CD4-positive, alpha-beta memory T cell (primary cell): ENCODE measurements at places on chromosomes 6 and 20.

- DNase-seq: no peak
Measured at GRCh38 chr6:144777249-144777648, 492.1 kb downstream of the UTRN start.

- no peak for DNase-seq
Measured at GRCh38 chr20:53934421-53935343, 135.7 kb downstream of the BCAS1 start.

DNA sequence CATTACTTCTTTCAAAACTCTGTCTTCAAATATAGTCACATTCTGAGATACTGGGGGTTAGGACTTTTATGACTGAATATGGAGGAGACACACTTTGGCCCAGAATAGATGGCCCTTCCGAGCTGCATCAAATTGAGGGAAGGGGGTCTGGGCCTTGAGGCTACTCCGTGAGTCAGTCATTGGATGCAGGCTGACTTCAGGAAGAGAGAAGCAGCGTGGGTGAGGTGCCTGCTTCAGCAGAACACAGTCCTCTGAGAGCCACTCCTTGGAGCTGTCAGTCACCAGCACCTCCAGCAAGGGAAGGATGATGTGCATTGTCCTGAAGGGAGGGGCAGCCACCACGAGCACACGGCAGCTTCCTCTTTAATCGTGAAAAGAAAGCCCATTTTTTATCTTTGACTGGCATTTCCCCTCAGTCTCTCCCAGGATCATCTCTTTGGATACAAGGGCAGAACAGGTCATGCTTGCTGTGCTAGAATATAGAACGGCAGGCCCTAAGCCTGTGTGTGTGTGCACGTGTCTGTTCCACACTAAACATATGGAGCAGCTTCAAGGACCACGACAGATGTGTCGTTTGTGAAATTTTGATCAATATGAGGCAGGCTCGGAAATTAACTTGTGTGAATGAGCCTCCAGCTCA lies 721.6 kb downstream of the KIF16B start:
- DNase-seq: no peak

GRCh38 chr6:11682561-11682975 lies 96.0 kb downstream of the ADTRP start:
- no peak for DNase-seq

DNA sequence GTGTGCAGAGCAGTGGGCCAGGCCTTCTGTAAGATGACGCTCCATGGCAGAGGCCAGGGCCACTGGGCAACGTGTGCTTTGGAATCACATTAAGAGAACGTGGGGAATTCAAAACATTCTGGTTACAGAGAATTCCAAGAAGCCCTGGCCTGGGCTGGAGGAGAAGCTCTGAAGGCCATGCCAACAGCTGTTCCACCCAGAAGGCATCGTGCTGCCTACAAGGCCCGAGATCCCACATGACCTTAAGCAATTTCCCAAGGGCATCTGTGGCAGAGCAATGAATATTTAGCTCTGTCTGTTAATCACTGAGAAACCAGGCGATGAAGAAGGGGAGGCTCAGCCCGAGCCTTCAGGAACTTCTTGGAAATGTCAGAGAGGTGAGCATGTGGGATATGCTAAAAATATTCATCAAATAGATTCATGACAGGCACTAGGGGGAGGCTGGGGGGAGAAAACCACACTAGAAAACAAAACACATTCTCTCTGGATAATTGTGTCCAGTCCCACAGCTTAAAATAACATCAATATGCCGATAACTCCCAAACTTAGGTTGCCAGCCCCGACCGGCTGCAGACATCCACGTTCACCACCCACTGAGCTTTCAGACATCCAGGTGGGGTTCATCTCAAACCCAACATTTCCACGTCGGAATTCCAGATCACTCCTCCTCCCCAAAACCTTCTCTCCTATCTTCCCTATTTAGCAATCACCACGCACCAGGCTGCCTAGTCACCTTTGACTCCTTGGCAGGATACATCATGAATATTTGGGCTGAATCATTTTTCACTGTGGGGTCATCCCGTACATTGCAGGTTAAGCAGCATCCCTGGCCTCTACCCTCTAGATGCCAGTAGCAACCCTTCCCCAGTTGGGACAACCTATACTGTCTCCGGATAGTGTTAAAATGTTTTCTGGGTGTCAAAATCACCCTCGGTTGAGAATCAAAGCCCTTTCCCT lies 6.6 kb downstream of the SULF2 start:
- no peak for DNase-seq

DNA sequence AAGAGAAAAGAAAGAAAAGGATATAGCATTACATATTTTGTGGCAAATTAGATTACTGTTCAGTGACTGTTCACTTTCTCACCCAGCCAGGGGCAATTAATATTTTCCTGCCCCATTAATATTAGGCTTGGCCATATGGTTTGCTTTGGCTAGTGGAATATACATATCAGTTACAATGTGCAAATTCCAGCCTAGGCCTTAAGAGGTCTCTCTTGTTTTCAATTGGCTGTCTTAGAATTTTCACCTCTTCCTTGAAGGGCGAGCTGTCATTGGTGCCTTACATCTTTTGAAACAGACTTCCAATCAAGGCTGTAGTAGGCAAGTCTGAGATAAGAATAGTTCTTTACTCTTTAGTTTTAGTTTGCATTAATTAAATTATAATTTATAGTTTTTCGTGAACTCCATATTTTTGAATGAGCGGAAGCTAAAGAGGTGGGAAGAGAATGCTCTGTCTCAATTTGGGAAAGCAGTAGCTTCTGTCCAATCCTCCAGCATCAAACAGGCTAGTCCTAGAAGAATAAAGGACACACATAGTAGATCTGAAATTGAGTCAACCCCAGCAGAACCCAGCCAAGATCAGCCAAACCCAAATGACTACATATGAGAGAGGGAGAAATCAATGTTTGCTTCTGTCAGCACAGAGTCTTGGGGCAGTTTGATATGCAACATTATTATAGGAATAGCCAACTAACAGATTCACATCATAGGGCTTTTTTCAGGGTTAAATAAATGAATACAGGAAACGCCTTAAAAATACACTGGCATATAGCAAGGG lies 6.3 kb upstream of the CSNK2A1 start:
- DNase-seq: no peak

DNA sequence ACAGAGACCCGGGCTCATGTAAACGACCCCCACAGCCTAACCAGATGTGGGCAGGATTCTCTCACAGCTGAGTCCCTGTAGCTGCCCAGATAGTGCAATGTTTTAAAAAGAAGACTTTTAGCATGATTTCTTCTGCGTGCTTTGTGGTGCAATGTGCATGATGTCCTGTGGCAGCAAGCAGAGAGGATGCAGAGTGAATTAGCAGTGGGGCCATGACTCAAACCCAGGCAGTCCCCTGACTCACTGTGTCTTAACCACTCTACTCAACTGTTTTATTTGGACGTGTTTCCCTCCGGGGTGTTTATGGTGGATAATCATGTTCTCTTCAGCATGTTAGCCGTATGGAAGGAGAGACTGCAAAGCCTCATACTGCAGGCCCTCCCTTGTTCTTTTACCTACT lies 247.9 kb downstream of the SLC24A3 start:
- DNase-seq: no peak

DNA sequence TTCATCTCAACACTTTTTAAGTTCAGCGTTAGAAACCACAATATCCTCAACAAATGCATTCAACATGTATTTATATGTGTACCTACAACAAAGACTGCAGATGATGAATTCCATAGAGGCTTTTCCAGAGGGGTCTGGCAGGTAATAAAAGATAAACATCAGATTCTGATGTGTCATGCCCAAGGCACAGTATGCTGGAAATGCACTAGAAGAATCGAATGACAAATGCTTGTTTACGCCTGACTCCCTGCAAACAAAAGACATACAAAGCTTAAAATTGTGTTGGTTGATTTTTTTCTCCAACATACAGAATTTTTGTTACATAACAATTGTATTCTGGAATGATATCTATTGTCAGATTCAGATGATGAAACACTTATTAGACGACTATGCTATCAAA lies at the start of gene LGSN:
Gene LGSN (minus strand): TSS at position 45 of the 400 bp plus-strand sequence. CDS start 40 bp downstream, at position 5.
- no peak for DNase-seq
